ENCODE measurements at places on chromosomes 6 and 20.

GRCh38 chr6:163183806-163184205 lies 230.7 kb upstream of the QKI start:
- DNase-seq, result no peak

- DNase-seq, result no peak
Measured at GRCh38 chr6:13522656-13523055, 35.3 kb upstream of the GFOD1 start.

GRCh38 chr6:148407372-148407771 lies 64.7 kb downstream of the SASH1 start:
- DNase-seq, result no peak

GRCh38 chr20:55714736-55715135 lies 290.6 kb downstream of the CBLN4 start:
- DNase-seq, result no peak

DNA sequence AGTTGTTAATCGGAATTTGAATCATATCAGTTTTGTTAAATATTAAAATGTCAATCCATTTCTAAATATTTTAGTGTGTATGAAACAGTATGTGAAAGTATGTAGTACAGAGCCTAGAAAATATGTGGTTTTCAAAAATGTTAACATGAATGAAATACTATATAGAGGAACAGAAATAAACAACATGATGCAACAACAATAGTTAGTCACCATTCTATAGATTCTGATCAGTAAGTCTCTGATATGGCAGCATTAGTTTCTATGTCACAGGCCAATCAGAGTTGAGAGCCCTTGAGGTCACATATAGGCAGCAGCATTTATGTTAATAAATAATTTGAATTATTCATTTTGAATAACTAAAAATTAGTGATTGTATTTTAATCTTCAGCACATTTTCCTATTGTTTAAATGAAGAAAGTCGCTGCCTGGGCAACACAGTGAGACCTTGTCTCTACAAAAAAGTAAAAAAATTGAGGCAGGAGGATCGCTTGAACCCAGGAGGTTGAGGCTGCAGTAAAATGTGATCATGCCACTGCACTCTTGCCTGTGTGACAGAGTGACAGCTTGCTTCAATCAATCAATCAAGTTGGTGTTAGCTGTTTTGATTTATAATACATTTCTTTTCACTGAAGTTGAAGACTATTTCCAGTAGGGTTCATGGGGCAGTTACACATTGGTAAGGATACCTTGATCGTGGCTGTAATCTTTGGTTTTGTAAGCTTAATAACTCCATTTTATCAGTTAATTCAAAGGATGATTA lies 11.5 kb upstream of the MAP3K7 start:
- no peak for DNase-seq

GRCh38 chr6:1851681-1852456 lies 242.2 kb downstream of the FOXC1 start:
- DNase-seq, result no peak

GRCh38 chr6:113304116-113304515 lies 553.0 kb upstream of the MARCKS start:
- DNase-seq, result no peak

DNA sequence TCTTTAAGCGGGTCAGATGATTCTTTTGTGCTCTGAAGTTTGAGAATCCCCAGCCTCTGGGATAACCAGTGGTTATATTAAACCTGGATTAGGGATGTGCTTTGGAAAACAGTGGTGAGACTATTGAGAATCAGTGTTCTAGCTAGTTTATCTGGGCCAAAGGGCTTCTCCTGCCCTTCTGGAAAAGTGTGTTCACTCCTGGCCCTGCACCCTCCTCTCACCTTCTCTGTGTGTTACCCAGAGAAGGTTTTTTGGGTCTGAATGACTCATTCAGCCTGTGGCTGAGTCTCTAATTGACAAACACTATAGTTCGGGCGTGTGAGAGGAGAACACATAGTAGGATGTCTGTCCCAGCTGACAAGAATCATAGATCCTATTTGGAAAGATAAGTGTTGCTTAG lies 66.7 kb downstream of the LRRC1 start:
- DNase-seq, result no peak

- DNase-seq, result no peak
Measured at GRCh38 chr6:143998686-143999085, 9.4 kb downstream of the PLAGL1 start.

- DNase-seq, result peak; percentile 46
Measured at GRCh38 chr6:24125980-24126379, at the start of gene NRSN1. Gene NRSN1 (plus strand): TSS chr6:24126215. CDS start chr6:24134328, 8,113 bp downstream.

GRCh38 chr20:33345342-33345741 lies 56.0 kb downstream of the CDK5RAP1 start:
- no peak for DNase-seq

GRCh38 chr20:19483309-19483708 lies 270.9 kb downstream of the SLC24A3 start:
- no peak for DNase-seq

DNA sequence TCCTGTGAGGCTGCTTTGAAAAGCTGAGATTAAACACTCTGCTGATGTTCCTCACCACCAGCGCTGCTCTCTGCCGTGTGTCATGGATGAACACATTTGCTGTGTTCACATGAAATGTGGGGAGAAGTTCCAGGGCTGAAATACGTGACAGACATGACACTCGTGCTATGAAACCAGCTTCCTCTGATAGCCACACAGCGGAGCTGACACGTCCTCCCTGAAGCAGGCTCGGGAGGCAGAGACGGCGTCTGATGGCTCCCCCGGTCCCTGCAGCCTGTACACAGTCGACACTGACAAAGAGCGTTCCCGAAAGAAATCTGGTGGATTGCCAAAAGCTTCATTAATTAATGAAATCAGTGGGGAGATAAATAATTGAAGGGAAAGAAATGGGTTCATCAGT lies 17.5 kb downstream of the AGPAT4 start:
- no peak for DNase-seq

GRCh38 chr6:170405311-170405975 lies 98.9 kb downstream of the FAM120B start:
- DNase-seq, result no peak

DNA sequence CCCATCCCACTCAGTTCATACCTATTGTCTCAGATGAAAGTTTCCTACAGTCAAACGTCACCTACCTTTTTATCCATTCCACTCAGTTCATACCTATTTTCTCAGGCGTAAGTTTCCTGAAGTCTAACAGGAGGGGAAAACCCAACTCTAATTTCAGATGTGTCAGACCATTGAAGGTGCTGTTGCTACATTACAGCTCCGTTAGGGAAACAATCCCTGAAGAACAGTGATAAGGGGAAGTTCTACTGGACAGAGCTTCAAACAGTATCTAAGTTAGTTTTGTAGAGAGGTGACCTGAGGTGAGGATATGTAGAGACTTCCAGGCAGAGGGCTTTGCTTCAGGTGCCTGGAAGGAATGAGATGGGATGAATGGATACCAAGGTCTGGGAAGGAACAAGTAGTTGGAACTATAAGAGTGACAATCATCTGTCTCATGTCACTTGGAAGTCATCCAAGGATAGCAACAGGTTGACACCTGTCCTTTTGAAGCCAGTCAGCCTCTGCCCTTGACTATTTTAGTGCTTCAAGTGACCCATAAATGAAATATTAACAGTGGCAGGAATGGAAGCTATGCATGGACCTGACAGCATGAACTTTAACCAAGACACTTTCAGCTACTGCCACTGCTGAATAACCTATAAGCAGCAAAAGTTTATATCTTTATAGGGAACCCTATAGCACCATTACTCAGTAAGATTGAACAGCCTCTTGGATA lies 191.6 kb upstream of the MOCS1 start:
- no peak for DNase-seq

- no peak for DNase-seq
Measured at GRCh38 chr6:144278659-144279314, 6.3 kb upstream of the UTRN start.

DNA sequence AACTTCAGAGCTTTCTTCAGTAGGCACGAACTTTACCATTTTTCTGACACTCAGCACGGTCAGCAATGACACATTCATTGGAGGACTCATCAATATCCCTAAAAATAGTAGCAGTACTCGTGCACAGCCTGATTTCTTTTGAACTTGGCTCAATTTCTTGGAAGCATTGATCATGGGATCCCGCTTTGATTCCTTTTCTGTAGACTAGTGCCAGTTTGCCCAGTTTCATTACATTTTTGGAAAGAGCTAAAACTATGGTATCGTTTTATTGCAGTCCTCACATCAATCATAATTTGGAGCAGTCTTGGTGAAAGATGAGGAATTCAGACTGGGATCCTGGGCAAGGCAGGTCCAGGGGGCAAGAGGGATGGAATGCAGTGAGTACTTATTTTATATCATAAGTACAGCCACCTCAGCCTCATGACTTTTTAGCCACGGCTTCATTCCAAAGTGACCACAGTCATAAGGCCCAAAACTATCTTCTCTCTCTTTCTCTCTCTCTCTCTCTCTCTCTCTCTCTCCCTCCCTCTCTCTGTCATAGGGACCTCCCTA lies 170.9 kb upstream of the AKAP12 start:
- DNase-seq, result no peak

DNA sequence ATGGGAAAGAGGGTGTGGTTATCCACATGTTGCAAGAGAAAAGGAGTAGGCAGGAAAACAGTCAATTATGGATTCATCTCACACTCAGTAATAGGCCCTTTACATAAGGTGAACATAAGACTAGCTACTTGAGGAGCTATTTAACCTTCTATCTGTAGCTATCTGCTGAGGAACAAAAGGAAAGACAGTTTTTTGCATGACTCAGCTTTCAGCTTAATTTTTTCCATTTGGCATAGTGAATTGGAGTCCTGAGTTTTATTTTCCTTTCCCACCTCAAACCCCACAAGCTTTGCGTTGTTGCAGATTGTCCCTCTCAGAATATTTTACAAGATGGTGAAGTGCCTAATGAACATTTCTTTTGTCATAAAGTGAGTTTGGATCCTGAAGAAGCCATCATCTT lies 32.4 kb downstream of the UBD start:
- no peak for DNase-seq

DNA sequence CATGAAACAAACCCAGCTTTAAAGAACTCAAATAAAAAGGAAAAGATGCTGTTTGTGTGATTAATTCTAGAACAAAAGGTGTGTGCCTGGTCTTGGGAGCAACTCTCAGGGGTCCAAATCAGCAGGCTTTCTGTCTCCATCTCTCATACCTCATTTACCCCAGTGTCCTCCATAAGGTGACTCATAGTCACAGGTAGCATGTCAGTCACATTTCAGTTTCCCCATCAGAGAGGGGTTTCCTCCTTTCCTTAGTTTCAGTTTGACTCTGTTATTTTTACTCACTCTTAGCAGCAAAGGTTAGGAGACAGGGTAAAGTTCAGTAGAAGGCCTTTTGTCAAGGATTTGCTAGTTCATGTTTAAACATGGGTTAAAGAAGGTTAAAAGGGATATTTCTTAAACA lies 46.2 kb downstream of the OGFRL1 start:
- DNase-seq, result no peak

DNA sequence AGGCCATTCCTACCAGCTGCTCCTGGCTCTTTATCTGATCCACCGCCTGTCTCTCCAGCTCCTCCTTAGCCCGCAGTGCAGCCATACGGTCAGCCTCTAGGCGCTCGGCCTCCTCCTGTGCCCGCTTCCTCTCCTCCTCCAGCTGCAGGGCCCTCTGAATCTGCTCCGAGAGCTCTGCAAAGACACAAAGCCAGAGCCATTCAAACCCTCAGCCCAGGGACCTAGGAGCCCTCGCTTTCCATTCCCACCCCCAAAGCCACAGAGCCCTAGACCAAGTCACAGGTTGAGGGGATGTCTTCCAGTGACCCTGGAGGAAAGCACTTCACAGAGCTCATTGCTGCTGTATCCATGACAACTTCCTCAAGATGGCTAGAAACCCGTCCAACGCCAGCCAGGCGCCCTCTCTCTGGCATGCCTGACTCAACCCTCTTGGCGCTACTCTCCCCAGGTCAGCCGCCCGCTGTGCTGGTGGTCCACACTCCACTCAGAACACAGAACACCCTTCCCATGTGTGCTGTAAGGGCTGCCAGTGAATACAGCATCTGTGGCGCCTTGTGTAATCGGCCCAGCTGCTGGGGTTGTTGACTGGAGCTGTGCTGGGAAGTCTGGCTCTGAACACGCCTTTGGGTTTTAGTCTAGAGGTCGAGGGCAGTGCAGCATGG lies 49.3 kb downstream of the EZR start:
- peak; percentile 81 for DNase-seq

DNA sequence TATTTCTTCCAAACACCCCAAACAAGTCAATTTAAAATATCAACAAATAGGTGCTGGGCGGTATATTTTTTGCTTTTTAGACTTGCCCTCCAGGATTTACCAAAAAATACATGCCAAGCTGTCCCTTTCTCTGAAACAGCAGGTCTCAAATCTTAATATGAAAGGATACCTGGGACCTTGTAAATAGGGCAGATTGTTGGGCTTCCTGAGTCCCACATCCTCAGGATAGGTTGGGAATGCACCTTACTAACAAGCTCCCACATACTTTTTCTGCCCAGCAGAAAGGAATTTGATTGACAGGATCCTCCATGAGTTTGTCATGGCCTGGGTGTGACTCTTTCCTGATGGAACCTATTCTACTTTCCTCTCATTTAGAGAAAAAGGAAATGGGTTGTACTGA lies 4.9 kb upstream of the SLC24A3 start:
- no peak for DNase-seq

DNA sequence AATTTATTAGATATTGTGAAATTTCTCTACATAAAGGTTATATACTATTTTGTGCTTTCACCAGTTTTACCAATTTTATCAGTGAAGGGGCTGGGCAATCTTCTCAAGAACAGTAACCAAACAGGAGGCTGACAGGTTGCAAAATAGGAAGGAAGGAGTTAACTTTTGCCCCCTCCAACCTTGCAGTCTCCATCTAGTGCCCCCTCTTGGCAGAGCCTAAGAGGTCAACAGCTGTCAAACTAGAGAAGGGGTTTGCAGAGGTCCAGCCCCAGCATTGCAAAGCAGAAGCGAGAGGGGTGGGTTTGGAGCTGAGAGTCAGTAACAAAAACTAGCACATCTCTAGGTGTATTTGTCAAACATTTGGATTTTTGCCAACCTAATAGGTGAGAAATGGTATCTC lies 391.0 kb downstream of the CDC5L start:
- DNase-seq, result no peak

DNA sequence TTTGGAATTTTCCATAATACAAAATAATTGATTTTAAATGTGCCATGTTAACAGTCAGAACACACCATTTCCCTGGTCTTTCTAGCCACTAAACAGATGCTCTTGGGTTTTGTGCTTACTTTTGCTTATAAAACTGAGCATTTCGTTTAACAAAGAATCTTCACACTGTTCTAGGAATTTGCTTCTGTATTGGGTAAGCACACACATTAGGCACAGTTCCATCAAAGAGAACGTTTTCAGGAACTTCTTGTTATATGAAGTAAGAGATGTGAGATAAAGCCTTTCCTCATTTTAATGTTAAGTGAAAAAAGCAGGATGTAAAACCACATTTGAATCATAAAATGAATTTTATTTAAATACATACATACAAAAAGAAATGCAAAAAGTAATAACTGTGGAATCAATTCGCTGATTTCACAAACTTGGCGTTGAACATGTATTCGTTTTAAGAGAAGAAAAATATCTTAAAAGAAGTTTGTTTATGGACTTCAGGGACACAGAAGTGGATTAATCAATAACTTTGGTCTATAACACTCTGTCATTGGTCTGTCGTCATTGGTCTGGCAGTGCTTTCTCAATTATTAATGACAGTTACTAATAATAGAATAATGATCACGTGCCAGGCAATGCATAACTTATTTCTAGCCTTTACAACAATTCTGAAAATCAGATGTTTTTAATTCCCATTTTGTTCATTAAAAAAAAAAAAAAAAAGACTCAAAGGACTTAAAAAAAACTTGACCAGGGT lies 199.9 kb upstream of the PRDM1 start:
- DNase-seq, result no peak

- DNase-seq, result no peak
Measured at GRCh38 chr6:169980826-169981450, 229.5 kb downstream of the ERMARD start.
